ENCODE measurements at places on chromosomes 4 and X.
A peak's percentile ranks its signal among the peaks of the same experiment; 100 is the strongest.

GRCh38 chr4:94531991-94532789 is 80.4 kb downstream of the PDLIM5 start:
- DNase-seq, result no peak

DNA sequence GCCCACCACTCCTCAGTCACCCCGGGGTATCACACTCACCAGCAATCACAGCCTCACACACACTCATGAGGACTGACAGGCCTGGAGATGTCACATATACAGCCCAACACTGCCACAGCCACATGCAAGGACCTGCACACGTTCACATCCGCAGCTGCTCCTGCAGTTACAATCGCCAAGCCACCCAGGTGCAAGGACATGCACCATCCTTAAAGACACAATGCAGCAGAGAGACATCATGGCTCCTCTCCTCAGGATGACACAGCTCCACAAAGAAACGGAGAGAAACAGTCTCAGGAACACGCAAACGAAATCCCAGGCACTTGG is 1.1 kb downstream of the PCSK1N start:
- DNase-seq, result no peak

- DNase-seq, result no peak
Observed at GRCh38 chr4:31328932-31329331, 608.8 kb downstream of the PCDH7 start.

DNA sequence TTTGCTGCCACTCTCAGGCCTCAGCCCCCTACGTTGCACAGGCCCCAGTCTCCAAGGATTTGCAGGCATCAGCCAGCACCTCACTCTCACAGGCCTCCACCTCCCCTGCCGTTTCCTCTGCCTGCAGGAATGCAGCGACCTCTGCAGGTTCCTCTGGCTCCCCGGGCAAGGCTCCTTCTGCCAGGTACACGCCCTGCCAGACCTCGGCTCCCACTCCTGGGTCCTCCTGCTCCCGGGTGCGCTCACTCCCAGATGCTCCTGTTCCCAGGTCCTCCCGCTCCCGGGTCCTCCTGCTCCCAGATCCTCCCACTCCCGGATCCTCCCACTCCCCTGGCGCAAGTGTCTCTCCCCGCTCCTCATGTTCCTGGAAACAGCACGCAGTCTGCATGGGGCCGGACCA is 144.4 kb upstream of the RADX start:
- no peak for DNase-seq

DNA sequence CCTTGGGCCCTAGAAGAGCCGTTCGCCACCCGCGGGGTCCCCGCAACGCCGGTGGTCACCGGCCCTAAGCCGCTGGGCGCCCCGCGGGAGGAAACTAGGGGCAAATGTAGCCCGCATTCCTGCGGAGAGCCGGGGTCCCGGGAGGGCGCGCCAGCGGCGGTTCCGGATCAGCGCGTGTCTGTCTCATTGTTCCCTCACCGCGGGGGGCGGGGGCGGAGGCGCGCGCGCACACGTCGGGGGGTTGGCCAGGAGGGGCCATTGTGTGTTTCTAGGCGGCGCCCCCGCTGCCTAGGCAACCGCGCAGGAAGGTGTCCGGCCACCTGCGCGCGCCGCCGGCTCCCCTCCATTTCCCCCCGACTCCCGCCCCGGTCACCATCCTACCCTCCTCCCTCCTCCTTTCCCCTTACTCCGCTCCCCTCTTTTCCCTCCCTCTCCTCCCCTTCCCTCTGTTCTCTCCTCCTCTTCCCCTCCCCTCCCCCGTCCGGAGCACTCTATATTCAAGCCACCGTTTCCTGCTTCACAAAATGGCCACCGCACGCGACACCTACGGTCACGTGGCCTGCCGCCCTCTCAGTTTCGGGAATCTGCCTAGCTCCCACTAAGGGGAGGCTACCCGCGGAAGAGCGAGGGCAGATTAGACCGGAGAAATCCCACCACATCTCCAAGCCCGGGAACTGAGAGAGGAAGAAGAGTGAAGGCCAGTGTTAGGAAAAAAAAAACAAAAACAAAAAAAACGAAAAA is 789 bp upstream of the DDX3X start:
- DNase-seq, result peak; percentile 26

- DNase-seq, result no peak
Observed at GRCh38 chr4:76513482-76513881, 78.5 kb downstream of the SHROOM3 start.

DNA sequence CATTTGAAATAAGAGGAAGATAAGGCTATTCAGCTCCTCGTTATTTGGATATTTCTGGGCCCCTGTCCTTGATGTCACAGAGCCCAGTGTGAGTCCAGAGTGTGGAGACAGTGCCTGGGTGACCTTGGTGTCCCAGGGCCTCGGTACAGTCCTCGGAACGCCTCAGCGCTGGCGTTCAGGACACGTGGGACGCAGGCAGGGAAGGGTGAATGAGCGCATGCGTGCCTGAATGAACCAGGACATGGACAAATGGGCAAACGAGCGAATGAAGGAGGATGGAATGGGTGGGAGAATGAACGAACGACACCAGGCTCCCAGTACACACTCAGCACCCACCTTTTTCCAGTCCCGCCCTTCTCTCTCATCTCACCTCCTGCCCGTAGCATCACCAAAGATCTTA is 44.2 kb downstream of the EVC start:
- no peak for DNase-seq

GRCh38 chr4:122687531-122688061 is 44.9 kb upstream of the BBS12 start:
- DNase-seq, result no peak

DNA sequence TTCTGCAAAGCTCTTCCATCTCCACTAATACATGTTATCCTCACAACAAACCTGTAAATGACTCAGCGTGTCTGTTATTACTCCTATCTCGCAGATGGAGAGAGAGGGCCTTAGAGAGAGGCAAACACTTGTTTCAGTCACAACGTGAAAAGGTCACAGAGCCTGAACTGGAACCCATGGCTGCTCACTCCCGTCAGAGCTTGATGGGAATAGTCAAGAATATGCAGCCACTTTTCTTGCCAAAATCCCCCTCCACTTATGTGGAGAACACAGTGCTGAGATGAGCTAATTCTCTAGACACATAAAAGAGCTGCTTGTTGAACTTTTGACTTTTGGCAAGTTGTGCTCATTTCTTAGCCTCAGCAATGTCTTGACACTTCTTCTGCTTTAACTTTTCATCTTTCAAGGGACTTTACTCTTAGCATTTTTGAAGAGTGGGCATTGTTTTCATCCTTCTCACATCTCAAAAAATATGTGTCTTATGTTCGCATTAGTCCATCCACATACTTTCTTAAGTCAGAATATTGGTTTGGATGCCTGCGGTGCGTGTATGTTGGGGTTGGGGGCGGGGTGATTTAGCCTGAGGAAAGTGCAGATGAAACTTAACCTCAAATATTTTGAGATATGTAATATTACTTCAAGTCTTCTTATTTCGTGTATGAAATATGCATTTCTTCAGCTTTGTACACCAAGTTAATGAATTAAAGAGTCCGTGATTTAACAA is 69.2 kb downstream of the SYNPO2 start:
- DNase-seq, result no peak

DNA sequence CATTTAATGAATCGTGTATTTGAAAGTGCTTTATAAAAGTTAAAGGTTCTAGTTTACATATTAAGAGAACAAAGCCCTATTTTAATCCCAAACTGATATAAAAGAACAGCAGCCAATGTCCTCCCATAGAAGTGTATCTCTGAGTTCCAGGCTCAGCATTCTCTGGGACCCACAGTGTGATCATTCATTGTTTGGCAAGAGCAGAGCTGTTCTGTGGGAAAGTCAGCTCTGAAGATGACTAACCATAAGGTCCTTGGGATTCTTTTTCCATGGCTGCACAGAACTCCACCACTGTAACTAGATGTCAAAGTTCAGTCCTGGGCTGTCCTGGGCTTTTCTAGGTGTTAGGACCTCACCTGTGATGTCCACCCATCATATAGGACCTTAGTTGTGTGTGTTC is 157.0 kb upstream of the TLL1 start:
- no peak for DNase-seq

DNA sequence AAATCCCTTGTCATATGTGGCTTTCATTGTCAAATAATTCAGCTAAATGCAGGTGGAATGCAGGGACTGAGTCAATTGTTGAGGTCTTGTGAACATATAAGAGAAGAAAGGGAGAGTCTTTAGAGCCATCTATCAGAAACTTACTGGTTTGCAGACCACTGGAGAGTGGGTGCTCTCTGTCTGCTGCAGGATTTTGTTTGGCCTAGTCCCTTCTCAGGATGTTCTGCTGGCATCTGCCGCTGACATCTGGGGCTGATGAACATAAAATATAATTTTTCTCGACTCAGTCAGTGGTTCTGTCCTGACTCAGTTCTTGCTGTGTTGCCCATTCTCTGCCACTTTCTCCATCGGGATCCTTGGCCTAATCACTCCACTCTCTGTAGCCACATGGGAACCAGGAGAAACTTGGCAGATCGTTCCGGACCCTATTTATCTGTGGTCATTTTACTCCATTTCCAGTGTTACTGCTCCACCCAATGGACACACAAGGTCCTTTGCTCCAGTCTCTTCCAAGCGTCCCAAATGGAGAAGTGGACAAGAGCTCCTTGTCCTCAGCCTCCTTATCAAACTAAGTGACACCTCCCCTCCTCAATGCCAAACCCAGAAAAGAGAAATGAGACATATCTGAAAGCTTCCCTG is 436.2 kb downstream of the FAT4 start:
- no peak for DNase-seq

- no peak for DNase-seq
Observed at GRCh38 chrX:53767544-53767943, 81.0 kb upstream of the HUWE1 start.

- DNase-seq, result no peak
Observed at GRCh38 chrX:31838617-31839016, 766.8 kb upstream of the FTHL17 start.

- DNase-seq, result no peak
Observed at GRCh38 chrX:29478336-29479069, 736.9 kb upstream of the MAGEB2 start.

- no peak for DNase-seq
Observed at GRCh38 chr4:3827616-3828492, 61.7 kb downstream of the ADRA2C start.

GRCh38 chrX:56797574-56798338 is 68.7 kb downstream of the NBDY start:
- no peak for DNase-seq

DNA sequence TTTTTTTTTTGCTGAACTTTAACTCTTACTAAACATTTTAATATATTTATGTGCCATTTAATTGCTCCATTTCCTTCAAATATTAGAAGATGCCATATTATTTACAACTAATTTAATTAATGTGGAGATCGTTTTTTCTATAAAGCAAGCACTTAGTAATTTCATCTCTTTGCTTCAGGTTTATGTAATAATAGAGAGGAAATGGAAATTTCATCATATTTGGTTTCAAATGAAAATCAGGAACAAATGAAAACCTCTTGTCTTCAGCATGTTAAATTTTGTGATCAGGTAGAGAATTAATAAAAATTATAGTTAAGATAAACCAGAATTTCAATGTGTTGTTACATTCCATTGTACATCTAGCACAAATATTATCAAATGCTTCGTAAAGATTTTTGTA is 120.1 kb downstream of the SYNPO2 start:
- no peak for DNase-seq

GRCh38 chrX:2441466-2441865 is 59.3 kb downstream of the DHRSX start:
- DNase-seq, result no peak

GRCh38 chr4:118760493-118760892 is 75.3 kb downstream of the METTL14 start:
- DNase-seq, result no peak

DNA sequence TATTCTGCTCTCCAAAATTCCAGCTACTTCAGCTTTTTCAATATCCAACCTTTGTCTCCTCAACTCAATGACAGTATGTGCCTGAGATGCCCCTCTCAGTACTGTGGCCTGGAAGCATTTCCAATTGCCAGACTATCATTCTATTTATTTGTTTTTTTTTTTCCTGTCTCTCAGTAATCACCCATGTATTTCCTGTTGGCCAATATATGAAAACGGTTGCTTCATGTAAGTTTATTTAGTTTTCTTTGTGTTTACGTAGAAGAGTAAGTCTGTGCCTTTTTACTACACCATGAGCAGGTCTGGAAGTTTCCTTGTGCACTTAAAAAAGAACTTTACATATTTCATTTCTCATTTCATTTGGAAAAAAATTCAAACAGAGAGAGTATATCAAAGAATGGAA is 537.5 kb upstream of the SPANXN1 start:
- no peak for DNase-seq

- no peak for DNase-seq
Observed at GRCh38 chr4:81351654-81352445, 119.9 kb downstream of the RASGEF1B start.

- no peak for DNase-seq
Observed at GRCh38 chr4:54879576-54879975, 221.8 kb downstream of the KIT start.

DNA sequence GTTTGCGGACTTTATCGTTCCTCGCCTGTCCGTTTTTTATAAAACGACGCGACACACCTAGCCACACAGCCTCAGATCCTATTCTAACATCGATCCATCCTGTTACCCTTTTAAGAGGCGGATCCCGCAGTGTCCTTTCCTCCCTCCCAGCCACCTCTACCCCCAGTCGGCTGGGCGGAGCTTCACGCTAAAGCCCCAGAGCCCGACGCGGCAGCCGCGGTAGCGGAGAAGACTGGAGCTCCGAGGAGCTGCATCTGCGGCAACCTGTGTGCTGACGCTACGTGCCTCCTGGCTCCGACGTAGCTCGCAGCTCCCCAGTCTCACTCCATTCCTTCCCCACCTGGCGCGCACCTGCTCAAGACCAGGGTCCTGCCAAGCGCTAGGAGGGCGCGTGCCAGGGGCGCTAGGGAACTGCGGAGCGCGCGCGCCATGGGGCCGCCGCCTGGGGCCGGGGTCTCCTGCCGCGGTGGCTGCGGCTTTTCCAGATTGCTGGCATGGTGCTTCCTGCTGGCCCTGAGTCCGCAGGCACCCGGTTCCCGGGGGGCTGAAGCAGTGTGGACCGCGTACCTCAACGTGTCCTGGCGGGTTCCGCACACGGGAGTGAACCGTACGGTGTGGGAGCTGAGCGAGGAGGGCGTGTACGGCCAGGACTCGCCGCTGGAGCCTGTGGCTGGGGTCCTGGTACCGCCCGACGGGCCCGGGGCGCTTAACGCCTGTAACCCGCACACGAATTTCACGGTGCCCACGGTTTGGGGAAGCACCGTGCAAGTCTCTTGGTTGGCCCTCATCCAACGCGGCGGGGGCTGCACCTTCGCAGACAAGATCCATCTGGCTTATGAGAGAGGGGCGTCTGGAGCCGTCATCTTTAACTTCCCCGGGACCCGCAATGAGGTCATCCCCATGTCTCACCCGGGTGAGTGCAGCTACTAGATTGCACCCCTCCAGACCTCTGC is at the start of gene RNF128:
Gene RNF128 (plus strand): TSS at position 217 of the 953 bp plus-strand sequence. CDS start 213 bp downstream, at position 430.
- no peak for DNase-seq

- DNase-seq, result no peak
Observed at GRCh38 chr4:2961811-2962441, 1.3 kb downstream of the NOP14 start.

GRCh38 chr4:89226665-89227574 is 80.7 kb downstream of the GPRIN3 start:
- peak; percentile 60 for DNase-seq

GRCh38 chrX:42505016-42505415 is 272.9 kb downstream of the PPP1R2C start:
- no peak for DNase-seq
